Hepatic stellate cell (primary cell): ENCODE measurements at places on chromosomes 11 and 22.

DNA sequence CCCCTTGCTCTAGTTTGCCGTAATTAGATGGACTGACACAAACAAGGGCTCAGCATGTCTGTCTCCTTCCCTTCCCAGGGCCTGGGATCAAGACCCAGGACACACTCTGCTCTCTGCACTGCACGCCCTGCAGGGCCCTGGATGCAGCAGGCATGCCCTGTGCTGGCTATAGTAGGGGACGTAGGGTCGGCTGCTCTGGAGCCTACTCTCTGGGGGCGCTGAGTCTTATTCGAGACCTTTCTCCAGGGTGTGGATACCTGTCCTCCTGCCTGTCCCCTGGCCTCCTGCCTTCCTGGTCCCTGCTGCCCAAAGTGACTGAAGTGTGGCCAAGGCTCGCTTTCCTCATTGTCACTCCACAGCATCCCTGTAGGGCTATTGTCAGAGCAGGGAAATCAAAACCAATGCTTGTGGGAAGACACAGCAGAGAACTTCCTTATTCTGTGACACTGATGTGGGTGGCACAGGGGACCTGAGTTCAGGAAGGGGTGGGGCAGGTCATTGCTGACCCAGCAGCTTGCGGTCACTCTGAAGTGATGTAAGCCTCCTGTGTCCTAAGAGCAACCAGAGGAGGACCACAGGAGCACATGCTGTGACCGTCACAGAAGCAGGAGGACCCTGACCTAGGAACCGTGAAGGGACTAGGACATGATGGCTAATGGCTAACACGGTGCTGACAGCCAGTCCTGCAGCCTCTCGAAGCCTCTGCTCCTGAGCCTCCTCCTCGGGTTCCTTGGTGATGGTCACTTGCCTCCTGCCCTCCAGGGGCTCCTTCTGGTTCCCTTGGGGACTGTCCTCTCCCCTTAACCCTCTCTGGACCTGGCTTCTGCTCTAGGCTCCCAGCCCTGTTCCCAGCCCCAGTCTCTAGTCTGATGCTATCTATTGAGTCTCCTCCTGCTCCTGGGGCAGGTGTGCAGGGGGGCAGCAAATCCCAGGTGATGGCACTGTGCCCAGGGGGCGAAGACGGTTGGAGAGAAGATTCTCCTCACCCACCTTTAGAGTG, 10.3 kb downstream of the APOBEC3A start:
- no peak for DNase-seq

GRCh38 chr11:104222464-104222863, 58.5 kb upstream of the PDGFD start:
- DNase-seq, result no peak

DNA sequence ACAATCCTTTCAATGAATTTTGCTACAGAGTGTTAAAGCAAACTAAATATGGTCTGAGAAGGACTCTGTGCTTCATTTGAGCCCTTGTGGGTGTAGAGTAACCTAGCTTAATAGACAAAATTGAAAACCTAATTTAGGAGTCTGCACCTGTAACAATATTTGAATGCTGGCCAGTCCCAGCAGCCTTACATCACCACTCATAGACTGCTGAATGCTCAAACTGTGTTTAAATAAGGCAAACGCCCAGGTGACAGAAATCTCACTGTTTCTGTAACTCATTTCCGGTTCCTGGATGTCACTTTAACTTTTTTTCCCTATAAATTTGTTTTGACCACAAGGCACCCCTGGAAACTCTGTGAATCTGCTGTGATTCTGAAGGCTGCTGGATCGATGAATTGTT, 45.5 kb upstream of the GLYATL1B start:
- DNase-seq, result no peak

DNA sequence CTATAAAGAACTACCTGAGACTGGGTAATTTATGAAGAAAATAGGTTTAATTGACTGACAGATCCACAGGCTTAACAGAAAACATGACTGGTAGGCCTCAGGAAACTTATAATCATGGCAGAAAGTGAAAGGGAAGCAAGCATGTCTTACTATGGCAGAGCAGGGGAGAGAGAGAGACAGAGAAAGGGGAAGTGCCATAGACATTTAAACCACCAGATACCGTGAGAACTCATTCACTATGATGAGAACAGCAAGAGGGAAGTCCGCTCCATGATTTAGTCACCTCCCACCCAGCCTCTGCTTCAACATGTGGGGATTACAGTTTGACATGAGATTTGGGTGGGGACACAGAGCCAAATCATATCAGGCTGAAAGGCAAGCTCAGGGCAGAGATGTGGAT, 327.1 kb upstream of the DDI1 start:
- DNase-seq, result no peak

GRCh38 chr11:108536783-108537182, 38.6 kb upstream of the POGLUT3 start:
- DNase-seq, result no peak

GRCh38 chr11:30489511-30489910, 96.6 kb downstream of the MPPED2 start:
- DNase-seq, result no peak

- DNase-seq, result no peak
These were observed 595.1 kb downstream of the BUD13 start for GRCh38 chr11:116177521-116178210.

- no peak for DNase-seq
These were observed 5.1 kb downstream of the INSC start for GRCh38 chr11:15119826-15120225.

- DNase-seq, result no peak
These were observed 80.2 kb downstream of the SGSM3 start for GRCh38 chr22:40450616-40451015.

- DNase-seq, result no peak
These were observed at the start of gene OTOG for GRCh38 chr11:17547051-17547577. Gene OTOG (plus strand): TSS chr11:17547259. CDS start chr11:17547373, 114 bp downstream.

- no peak for DNase-seq
These were observed 19.5 kb downstream of the WNT11 start for GRCh38 chr11:76186776-76187279.

GRCh38 chr22:49368976-49369725, 458.5 kb downstream of the BRD1 start:
- DNase-seq, result no peak

DNA sequence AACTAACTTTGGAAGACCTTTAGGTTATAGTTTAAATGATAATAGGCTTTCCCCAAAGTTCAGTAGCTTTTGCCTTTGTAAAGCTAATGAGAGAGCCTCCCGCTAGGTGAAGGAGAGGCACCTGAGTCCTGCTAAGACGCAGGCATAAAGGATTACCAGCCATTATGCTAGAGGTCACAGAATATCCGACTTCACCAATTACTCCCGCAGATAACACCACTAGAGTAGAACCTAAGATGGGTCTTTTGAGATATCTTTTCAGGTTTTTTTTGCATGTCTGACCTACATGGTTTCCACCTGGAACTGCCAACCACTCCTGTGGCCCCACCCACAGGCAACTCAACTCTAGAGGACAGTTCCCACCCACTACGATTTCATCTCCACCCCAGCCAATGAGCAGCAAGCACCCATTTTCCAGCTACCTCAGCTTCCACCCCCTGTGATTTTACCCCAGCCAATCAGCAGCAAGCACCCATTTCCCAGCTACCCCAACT, 314.3 kb downstream of the BRD1 start:
- no peak for DNase-seq

- no peak for DNase-seq
These were observed 99.3 kb upstream of the GAL start for GRCh38 chr11:68584991-68585524.

- peak; percentile 89 for DNase-seq
These were observed 1.7 kb downstream of the ADAMTS15 start for GRCh38 chr11:130449996-130450769.

GRCh38 chr11:79067352-79067679, 373.5 kb downstream of the TENM4 start:
- no peak for DNase-seq

DNA sequence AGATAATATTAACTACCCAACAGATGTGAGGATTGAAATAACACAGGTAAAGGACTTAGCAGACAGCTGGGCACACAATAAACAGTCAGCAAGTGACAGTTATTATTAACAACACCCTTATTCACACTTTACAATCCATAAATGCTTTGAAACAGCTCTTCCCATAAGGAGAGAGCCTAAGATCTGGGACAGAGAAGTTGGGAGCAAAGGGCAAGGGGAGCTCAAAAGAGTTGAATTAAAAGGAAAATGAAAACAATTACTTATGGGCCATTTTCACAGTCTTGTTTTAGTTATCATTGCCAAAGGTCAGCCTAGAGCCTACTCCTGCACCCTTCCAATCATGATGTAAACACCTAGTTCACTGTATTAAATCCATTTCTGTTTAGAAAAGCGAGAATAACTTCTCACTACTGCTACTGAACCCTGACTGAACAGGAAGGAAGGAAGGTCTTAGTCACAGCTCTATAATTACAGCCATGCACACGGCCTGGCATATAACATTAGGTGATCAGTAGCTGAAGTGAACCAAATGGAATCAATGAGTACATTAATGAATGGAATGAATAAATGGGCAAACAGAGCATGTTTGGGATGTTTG, 111.3 kb downstream of the PLEKHA7 start:
- DNase-seq, result no peak

DNA sequence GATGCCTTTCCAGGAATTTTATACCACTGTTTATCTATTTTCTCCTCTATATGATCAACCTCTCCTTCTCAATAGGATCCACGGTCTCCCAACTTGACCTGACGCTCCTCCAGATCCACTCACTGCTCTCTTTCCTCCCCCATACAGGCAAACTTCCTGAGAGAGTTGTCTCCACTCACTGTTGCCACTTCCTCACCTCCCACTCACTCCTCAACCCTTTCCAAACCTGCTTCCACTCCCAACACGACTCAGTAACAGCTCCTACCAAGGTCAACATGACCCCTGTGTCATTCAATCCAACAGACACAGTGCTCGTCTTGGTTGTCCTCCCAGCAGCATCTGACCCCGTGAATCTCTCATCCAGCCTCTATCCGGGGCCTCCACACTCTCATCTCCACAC, 3.1 kb downstream of the APBB1 start:
- DNase-seq, result no peak

DNA sequence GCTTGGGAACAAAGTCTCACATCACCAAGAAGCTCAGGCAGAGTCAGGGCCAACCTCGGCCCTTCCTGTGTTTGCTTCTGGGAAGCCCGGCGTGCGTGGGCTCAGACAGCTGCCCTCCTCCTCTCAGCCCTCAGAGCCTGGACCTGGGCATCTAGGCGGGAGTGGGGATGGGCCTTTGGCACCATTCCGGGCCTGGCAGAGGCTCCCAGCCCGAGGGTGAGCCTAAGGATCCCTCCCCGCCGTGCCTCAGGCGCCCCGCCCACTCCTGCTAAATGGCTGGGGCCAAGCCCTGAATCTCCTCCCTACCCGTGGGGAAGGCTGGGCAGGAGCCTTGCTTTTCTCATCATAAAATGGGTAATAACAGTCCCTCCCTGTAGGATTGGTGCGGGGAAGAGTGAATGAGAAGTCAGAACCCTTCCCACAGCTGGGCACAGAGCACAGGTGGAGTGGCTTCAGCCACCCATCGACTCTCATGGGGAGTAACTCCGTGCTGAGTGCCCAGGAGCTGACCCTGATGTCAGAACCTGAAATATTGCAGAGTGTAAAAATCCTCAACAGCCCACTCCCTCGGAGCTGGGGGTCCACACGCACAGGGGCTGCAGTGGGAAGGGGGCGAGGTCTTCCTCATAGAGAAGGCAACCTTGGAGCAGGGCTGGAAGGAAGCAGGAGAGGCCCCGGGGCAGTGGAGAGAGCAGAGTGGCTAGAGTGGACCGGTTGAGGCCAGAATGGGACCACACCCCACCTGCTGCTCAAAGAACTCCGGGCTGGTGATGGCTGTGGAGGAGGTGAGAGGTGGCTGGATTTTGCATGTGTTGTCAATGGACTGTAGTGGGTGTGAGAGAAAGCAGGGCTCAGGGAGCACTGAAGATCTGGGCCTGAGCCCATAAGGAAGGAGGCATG, 18.8 kb upstream of the CDKN1C start:
- no peak for DNase-seq

DNA sequence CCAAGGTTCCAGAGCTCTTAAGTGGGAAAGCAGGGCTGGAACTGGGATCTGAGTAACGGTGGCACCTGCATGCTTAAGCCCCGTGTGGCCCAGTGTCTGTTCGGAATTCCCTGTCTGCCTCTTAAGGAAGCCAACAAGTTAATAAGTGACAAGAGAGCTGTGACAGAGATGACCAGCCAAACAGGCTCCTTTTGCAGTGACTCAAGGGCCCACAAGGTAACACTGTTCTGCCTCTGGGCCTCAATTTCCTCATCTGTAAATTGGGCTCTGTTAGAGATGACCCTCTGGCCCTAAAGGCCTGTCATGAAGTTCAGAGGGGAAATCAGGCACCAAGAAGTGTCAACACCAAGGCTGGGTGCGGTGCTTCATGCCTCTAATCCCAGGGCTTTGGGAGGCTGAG, 18.6 kb downstream of the USH1C start:
- DNase-seq, result no peak

GRCh38 chr11:28763876-28764275, 655.7 kb downstream of the METTL15 start:
- DNase-seq, result no peak

- no peak for DNase-seq
These were observed 9.4 kb downstream of the RTN4R start for GRCh38 chr22:20258584-20259326.

DNA sequence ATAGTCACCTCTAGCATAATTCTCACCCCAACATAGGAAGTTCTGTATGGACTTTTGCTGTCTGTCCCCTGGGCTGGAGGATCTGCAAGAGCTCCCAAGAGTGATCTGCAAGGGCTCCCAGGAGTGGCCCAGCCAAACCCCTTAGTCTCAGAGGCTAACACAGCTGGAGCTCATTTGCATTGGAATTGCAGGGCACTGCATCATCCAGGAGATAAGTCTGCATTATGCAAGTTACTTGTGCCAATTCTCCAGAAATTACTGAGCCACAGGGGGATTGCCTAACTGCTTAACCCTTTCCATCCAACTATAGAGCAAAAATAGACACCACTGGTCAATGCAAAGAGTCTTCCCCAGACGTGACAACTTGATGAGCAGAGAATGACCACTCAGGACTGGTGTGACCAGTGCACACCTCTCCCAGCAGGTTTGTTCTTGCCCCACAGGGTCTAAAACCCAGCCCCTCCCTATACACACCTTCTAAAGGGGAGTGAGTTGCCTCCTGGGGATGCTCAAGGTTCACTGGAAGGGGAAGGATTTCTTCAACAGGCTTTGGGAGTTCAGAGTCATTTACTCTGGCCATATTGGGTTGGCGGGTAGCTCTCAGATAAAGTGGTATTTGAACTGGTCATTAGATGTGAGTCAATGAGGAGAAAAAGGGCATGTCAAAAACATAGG, 38.4 kb downstream of the POU2AF3 start:
- no peak for DNase-seq

DNA sequence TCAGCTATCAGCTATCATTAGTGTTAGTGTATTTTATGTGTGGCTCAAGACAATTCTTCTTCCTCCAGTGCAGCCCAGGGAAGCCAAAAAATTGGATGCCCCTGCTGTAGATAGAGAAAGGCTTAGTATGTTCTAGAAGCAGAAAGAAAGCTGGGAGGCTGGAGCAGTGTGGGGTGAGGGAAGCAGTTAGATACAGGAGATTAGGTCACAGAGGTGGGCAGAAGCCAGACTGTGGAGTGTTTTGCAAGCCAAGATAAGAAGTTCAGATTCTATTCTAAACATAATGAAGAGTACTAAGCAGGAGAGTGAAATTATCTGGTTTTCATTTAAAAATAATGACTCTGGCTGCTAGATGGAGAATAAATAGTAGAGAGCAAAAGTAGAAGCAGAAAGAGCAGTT, 381.7 kb downstream of the DCDC1 start:
- no peak for DNase-seq
